HT-29 (cell line): ENCODE measurements at places on chromosomes 2 and 18.

DNA sequence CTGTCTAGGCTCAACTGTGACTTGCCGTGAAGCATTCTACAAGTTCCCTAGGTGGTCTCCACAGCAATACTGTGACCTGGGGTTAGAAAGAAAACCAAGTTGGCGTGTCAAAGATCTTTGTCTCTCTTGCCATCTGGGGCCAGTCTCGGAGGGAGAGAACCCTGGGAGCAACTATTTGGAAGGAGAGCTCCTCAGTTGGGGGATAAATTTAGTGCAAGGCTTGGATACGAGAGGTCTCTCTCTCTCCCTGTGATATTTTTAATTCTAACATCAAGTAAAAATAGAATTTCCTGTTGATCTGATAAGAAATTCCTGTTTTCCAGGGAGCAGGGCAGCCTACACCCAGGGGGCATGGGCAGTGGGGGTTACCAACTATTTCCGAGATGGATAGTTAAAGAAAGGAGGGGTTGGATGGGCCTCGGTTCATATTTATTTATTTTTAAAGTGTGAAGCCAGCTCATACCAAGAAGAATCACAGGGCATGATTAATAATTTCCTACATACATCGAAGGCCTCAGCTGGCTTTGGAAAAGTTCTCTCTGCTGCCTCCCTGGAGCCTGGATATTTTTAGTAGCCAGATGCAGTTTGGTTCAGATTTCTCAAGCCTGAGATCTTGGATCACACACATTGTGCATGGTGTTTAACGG, 62.8 kb downstream of the EHD3 start:
- no peak for DNase-seq

DNA sequence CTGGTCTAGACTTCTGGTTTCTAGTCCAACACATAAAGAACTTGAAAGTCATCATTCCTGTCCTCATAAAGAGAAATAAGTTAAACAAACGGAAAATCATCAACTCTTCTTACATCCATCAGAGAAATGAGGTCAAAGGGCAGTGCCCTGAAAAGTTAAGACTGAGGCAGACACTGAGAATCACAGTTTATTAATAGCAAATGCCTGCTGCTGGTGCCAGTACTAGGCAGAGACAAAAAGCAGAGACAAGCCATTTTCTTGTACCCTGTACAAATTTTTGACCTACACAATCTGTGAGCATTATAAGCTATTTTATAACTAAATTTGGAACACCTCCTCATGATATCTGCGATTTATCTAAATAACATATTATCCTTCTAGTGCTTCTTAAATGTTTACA, 36.8 kb downstream of the ATF2 start:
- DNase-seq = no peak

DNA sequence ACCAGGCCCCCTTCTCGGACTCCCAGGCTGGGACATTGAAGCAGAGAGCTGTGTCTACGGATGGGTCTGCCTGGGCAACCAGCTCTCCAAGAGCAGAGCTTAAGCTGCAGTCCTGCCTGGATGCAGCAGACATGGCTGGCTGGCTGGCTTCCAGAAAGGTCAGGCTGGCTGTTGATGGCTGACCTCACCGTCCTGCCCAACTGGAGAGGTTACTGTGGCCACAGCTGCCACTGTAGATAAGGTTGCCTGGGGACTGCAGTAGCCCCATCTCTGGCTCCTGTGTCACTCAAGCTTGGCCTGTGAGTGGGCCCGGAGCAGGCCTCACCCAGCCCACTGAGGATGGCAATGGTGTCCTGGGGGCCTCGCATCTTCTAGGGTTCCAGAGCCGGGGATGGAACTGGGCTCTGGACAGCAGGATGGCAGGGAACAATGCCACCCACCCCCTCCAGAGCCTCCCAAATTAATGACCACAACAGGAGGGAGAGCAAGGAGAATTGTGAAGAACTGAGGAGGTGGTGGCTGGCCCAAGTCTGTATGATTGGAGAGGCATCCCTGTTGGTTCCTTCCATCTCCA, 37.0 kb upstream of the FOSL2 start:
- peak; percentile 33 for DNase-seq

DNA sequence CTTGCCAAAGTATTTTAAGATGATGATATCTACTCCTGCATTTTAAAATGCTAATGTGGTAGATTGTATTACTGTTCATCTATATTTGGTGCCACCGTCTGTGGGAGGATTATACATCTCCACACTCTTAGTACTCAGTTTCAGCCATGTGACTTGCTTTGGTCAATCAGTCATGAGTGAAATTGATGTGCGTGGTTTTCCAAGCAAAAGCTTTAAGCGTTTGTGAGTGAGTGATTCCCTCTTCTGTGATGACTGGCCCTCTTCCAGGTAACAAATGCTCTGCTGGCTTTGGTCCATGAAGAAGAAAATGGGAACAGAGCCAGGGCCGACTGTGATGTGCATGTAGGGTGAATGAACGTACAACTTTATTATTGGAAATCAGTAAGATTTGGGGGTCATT, 330.4 kb downstream of the LPIN1 start:
- no peak for DNase-seq

DNA sequence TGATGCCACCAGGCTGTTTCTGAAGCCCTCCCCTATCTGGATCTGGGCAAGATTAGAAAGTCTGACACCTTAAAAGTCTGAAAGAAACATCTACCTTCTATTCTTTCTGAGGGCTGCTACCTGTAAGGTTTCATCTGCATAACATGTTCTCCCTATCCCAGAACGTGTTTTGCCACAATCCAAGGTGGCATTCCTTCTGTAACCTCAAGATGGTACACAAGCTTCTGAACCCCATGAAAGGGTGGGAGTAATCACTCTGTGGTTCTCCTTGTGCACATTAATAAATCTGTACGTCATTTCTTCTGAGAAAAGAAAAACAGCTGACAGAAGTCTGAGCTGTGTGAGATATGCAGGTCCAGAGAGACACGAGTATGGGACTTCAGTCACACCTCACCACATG, 41.8 kb upstream of the MSH6 start:
- peak; percentile 50 for DNase-seq

DNA sequence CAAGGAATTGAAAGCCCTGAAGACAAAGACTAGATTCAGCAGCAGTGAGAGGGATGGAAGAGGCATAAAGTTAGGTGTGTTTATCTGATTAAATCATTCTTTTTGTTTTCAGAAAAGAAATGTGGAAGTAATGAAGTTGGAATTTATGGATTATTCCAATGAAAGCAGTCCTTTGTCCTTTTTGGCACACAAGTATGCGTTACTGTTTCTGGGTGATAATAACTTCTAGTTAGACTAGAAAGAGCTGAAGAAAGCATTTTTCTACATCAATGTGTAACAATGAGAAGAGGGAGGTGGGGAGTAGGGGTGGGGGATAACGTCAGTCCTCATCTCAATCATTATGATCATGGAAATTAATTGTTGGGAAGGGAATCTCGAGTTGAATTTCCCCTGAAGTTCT, 53.0 kb downstream of the AQP4 start:
- DNase-seq = no peak

- DNase-seq = no peak
Measured at GRCh38 chr2:151159109-151159662, 102.5 kb downstream of the RBM43 start.

- no peak for DNase-seq
Measured at GRCh38 chr2:75959724-75960471, 249.2 kb upstream of the GCFC2 start.
